ENCODE measurements at places on chromosomes 2 and 18.

DNA sequence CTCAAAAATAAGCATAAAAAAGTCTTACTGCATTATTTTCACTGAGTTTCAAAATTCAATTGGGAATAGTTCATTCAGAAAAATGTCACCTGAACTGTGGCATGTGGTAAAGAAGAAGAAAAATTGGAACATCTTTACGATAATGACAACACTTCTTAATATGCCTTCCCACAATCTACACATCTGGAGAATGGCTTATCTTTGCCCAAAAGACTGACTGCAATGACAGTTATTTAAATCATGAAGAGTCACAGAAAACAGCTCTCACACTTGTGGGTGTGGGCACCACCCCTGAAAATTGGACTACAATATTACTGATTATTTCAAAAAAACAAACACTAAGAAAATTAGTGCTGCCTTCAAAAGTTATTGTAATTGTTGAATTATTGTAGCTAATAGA lies 152.3 kb downstream of the USP34 start:
- no peak for DNase-seq

DNA sequence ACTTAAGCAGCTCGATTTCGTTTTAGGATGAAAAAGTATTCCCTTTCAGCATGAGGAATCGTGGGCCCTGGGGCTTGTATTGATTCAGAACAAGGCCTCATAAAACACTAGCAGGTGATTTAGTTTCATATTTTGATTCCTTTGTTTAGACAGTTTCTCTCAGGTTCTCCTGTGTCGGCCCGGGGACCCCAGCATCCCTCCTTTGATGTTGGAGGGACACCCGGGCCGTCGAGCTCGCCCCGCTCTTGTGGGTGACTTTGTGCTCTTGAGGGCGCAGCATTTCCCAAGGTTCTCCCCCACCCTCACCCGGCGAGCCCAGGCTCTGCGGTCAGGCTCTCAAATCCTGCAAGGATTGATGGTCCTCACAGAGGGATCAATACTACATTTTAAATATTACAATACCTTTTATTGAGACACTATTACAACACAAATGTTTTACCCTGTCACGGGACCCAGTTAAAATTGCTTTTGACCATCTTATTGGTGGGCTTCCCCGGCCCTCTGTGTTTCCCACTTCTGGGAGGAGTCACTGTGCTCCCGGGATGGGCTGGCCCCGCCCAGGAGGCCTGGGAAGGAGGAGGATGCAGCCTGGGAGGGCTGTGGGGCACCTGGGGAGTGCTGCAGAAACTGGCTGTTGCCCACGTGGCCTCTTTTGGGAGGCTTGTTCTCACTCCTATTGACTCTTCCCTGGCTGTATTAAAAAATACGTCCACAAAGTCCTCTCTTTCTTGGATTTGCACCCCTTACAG lies 222.6 kb downstream of the INSIG2 start:
- no peak for DNase-seq

DNA sequence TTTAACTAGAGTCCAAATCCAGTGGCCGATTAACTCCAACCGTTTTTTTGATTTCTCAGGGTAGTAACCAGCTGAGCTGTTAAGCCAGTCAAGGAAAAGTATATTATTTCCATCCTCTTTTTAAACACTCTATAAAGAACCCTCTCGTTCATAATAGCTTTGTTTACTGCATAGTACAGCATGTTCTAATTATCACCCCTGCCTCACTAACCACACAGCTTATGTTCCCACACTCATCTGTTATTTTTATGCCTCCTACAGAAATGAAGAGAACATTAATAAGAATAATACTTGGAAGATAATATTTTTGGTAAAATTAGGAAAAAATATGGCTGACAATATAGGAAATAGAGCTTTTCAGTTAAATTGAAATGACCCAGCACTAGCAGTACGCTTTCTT lies 2132.8 kb upstream of the CELF4 start:
- DNase-seq, result no peak

GRCh38 chr2:113277474-113278072 lies 1.1 kb downstream of the PAX8 start:
- DNase-seq, result no peak

GRCh38 chr2:201257381-201257955 lies 2.9 kb upstream of the CASP8 start:
- peak; percentile 47 for DNase-seq

DNA sequence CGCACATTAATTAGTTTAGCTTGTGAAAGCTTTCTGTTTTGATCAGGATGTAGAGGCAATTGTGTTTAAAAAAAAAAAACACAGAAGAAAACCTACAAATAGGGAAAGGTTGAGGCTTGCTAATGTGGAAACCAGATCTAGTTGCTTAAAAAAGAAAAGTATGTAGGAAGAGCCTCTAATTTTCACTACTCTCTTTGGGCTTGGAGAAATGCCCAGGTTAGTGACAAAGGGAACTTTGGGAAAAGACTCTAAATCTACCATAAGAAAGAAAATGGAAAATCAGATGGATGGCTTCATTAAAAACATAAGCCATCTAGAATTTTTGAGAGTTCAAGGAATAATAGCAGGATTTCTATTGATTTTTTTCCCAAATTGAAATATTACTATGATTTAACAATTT lies 47.3 kb upstream of the SLC38A11 start:
- DNase-seq, result no peak

GRCh38 chr18:9435041-9435440 lies 40.3 kb upstream of the RALBP1 start:
- no peak for DNase-seq

GRCh38 chr18:48698707-48699106 lies 159.9 kb downstream of the CTIF start:
- DNase-seq, result no peak

GRCh38 chr18:63131106-63131958 lies 188.2 kb downstream of the BCL2 start:
- peak; percentile 27 for DNase-seq

GRCh38 chr2:9802576-9802993 lies 40.7 kb upstream of the TAF1B start:
- DNase-seq, result no peak
